ENCODE measurements at places on chromosomes 16 and 17.

- peak; percentile 30 for DNase-seq
These were observed 24.9 kb downstream of the SBK1 start for GRCh38 chr16:28317040-28317880.

DNA sequence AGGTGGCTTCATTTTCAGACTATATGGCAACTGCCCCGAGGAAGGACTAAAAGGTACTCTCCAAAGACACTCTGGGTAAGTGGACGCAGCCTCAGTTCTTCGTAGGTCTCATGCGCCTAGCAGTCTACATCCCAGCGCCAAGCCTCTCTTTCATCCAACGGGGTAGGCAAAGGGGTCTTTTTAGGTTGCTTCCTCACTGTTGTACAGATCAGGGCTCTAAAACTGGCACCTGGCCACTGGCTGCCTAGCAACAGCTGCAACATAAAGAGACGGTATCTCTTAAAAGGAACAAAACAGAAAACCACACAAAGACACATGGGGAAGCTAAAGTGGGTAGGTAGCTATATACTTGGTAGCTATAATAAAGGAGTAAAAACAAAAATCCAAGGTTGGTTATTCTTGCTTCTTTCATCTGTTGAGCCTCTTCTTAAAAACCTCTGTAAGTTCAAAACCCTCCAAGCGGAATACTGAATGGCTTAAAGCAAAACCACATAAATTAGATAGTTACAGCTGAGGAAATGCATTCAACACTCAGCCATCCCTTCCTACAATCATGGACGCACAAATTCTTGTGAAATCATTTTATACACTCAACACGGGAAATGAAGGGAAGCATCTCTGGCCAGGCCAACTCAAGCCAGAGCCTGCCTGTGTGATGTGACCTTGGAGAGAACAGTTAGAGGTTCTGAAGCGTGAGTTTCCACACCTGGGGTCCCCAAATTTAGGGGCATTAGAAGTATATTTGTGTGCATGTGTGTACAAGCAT is 22.7 kb downstream of the CYTH1 start:
- DNase-seq: no peak

- DNase-seq: no peak
These were observed 4.1 kb upstream of the TNFRSF13B start for GRCh38 chr17:16975744-16976625.

- DNase-seq: no peak
These were observed 99.2 kb downstream of the SPACA3 start for GRCh38 chr17:33090806-33091205.

DNA sequence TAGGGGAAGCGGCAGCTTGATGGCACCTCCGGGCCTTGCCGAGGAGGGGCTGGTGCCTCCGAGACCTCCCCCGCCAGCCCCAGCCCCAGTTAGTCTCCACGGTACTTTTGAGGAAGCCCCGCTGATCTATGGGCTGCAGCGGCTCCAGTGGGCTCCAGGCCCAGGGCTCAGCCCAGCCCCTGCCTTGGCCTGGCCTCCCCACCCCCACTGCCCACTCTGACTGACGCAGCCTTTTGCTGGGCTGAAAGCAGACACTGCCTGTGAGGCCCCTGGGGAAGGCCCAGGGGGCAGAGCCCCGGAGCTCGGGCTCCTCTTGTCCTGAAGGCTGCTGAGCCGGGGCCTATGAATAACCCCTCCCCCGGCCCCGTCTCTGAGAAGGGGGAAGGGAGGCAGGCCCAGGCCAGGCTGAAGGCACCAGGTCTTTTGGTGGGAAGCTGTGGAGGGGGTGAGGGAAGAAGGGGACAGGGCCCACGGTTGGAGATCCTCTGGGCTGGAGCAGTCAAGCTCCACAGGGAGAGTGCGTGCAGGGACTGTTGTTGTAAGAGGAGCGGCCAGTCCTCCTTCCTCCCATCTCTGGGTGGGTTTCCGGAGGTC is 7.5 kb upstream of the SMTNL2 start:
- DNase-seq: no peak

DNA sequence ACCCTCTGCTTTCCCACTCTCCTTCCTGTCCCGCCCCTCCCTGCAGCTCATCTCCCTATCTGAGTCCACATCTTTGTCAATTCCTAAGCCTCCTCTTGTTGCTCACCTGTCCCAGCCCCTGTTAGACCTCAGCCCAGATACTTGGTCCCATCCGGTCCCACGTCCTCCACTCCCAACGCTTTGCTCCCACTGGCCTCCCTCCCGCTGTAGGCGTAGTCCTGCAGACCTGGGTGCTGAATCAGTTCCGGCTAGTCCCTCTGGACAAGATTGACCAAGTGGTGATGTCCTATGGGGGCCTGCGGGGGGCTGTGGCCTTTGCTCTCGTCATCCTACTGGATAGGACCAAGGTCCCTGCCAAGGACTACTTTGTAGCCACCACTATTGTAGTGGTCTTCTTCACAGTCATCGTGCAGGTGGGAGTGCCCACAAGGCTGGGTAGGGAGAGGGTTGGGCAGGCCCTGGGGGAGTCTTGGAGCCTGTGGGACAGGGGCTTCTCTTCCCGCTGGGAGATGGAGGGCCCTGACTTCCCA is 8.0 kb downstream of the SLC9A5 start:
- DNase-seq: no peak

DNA sequence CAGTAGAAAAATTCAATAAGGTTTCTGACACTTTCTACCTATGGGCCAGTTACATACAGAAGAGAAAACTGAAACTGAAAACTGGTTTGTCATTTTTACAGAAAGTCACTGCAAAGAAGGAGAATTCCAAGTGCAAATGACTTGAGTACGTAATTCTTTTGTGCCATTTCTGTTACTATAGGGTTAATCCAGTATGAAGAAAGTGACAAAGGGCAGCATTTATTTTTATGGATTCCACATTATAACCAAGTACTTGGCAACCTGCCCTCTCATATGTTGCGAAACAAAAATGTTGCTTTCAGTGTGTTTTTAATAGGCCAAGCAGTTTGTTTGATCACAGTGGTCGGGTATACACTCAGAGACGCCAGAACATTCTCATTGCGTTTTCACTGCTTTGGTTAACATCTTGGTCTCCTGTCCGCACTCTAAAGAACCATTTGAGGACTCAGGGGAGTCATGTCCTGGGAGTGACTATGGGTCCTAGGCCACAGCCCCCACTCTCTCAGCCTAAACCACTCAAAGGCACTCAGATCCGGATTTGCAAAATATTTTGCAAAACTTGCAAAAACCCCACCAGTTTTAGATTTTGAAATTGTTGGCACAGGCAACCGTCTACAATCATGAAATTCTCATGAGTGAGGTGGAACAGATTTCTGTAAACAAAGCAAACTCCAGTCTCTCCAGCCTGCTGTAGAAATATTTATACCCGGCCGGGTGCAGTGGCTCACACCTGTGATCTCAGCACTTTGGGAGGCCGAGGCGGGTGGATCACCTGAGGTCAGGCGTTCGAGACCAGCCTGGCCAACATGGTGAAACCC is 15.4 kb upstream of the HELZ start:
- DNase-seq: no peak
